ENCODE measurements at places on chromosomes 7 and 10.
A peak's percentile ranks its signal among the peaks of the same experiment; 100 is the strongest.

- no peak for DNase-seq
Observed at GRCh38 chr10:116555880-116556279, 10.1 kb downstream of the PNLIP start.

DNA sequence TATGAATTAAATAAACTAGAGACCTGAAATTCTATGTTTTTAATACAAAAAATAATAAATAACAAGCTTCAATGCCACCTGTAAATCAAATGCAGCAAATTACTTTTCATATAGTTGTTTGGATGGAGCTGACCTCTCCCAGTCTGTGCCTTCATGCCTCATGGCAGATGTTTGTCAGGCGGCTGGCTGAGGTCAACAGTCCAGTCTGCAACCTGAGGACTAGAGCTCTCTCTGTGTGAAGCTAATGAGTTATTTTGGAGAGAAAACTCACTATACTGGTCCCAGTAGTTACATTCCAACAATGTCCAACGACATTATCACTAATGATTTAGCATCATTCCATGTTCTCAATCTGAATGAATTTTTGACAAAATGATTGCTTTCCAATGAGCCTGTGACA, 746.2 kb upstream of the POM121L12 start:
- DNase-seq, result no peak

DNA sequence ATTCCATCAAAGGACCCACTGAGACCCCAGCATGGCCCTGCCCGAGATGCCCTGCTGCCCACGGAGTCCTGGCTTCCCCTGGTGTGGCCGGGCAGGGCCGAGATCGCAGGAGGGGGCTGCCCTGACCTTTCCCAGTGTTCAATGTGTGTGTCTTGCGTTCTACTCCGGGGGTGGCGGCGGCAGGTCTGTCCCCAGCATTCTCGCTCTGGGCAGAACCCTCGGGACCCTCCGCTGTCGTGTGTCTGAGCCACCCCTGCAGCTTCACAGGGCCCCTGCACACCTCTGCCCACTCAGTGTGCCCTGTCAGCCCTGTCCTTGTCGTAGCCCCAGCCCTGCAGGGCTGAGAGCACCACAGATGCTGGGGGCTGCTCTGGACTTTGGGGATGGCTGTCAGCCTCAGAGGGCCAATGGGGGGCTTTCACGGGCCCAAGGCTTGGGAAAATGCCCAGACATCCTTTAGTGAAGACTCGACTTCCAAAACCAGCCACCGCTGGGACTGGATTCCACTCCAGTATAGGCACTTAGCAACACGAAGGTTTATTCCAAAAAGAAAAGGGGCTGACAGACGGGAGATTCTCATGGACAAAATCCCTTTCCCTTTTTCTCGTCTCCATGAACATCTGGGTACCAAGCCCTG, 30.0 kb upstream of the KNDC1 start:
- no peak for DNase-seq

DNA sequence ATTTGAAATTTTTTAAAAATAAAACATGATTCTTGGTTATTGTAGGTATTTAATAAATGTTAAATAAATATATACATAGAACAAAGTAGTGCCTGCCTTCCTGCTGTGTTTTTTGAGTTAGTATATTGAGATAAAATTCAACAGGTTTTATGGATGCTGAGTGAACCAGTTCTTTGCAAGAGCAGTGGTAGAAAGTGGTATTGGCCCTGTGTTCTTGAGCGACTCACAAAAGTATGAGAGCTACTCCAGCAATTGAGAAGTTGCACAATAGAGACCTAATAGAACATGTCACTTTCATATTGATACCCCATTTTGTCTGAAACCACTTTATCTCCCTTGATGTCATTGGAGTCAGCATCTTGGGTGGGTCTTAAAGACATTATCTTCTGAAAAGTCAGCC, 32.6 kb upstream of the GJD4 start:
- DNase-seq, result no peak

GRCh38 chr10:33332183-33333065, 2.0 kb downstream of the NRP1 start:
- DNase-seq, result no peak

- DNase-seq, result no peak
Observed at GRCh38 chr7:139753081-139753692, 24.6 kb downstream of the HIPK2 start.

DNA sequence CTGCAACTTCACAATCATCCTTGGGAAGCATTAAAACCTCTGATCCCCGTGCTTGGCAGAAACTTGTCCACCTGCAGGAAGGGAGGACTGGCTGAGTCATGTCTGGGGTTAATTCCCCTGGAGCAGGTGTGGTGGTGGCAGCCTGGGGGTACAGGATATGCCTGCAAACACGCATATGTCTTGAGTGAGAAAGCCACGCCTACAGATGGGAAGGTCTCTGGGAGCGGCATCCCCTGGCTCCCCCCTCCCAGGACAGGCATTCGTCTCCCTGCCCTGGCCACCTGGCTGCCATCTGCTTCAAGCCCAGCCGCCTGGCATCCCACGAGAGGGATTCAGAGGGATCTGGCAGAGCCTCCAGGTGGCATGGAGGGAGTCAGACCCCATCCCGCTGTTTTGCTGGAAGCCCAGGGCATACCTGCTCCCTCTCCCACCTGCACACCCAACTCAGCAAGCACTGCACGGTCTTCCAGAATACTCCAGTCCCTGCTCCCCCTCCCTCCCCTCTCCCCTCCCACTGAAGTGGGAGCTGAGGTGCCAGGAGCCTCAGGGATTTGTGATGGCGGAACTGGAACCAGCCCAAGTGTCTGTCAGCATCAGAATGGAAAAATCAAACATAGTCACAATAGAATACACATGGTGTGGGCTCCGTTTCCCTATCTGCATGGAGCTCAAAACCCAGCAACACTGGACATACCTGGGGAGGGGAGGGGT, 61.0 kb downstream of the CAMK2B start:
- no peak for DNase-seq

DNA sequence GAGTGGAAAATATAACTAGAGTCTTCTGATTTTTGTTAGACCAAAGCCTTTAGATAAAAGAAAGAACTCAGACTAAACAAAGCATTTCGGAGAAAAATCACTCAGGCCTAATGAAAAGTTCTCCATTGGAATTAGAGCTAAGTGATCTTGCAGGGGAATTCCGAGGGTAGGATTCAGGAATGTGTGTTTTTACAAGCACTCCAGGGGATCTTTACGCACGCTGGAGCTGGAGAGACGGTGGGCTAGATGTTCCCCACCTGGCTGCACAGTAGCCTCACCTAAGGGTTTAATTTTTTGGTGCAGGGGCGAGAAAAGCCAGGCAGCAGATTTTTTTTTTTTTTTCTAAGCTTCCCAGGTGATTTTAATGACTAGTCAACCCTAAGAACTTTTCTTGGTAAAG, 7.9 kb upstream of the PAPSS2 start:
- no peak for DNase-seq

GRCh38 chr10:93103953-93104352, 30.3 kb downstream of the CYP26A1 start:
- no peak for DNase-seq

DNA sequence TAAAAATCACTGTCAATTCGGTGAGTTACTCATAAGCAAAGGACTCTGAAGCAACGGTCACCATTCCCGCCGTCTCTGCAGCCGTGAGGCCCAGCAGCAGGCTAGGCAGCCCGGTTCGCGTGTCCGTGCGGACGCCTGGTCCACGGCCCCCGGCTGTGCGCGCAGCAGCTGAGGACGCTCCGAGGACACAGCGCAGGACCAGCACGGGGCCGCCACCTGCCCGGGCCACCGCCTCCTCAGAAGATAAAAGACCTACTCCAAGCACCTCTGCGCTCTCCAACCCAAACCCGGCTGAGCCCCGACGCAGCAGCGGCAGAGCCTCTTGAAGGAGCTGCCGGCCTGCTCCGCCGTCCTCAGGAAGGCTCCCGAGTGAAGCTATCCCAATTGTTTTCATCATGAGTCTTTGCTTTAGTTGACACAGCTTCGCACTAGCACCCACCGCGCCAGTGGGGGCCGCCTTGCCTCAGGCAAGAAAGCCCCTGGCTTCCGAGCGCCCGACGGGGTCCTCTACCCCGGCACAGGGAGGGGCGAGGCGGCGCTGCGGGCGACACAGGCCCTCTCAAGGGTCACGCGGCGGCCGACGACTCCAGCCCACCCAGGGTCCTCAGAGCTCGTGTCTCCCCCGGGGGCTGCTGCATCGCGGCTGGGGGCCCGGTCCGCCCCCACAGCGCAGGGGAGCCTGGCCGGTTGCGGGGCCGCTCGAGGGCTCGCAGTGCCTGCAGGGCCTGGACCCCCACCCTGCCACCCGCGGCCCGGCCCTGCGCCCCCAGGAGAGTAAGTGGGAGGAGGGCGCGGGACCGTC, 16.9 kb upstream of the GPR146 start:
- DNase-seq, result no peak

GRCh38 chr10:94546049-94546900, 687 bp downstream of the HELLS start:
- no peak for DNase-seq

DNA sequence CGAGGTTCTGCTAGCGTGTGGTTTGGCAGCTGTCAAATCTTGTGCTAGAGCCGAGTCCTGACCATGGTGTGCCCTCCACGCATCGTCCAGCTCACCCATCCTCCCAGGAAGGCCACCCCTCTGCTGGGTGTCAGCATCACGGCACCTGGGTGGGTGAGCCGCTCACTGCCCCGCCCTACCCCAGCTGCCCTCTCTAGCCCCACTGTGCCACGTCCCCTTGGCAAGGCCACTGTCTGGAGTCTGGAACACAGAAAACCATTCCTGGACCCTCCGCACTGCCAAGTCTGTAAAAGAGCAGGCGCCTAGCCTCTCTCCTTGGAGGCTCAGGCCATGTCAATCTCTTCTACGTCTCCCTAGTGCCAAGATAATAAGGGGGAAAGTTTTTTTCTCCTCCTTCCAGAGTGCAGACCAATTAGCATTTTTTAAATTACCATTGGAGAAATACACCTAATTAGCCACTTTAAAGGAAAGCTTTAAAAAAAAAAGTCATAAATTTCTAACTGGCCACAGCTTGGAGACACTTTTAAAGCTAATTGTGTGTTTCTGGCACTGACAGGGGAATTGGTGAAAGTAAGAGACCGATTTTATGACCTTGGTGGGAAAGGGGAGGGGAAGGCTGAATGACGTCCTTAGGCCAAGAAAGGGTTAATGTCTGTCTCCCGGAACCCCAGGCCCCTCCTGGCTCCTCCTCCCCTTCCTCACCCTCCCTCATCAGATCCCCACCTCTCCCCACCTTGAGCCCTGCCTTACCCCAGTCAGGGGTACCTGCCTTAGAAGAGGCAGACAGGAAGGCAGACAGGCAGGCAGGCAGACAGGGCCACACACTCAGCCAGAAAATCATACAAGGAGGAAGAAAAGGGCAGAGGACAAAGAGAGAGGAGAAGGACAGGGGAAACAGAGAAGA, 151.2 kb downstream of the PLXNA4 start:
- no peak for DNase-seq

DNA sequence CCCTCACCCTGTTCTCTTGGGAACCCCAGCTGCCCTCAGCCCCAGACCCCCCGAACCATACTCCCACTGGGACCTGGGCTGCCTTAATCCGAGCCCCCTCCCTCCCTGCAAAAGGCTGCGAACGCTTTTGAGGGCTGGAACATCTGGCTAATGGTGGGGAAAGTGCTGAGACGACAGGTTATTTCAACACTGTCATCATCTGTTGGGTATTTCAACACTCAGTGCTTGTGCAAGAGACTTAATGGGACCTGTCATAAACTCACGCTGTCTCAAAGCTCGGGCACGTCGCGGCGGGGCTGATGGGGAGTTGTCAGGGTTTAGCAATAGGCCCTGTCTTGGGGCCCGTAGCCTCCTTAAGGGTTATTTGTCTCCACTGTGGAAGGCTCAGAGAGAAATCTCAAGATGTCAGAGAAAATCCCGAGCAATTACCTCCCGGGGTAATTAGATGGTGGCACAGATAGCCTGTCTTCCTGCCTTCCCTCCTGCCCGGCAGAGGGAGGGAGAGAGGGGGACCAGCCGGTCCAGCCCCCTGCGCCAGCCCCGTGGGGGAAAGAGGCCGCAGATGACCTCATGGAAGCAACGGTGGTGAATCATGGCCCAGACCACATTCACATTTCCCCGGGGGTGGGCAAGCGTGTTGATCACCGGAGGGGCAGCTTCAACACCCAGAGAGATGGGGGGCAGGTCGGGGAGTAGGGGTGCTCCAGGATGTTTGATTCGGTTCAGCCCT, 88.7 kb upstream of the MYL10 start:
- no peak for DNase-seq

GRCh38 chr7:68440866-68441265, 1157.4 kb upstream of the AUTS2 start:
- DNase-seq, result no peak

DNA sequence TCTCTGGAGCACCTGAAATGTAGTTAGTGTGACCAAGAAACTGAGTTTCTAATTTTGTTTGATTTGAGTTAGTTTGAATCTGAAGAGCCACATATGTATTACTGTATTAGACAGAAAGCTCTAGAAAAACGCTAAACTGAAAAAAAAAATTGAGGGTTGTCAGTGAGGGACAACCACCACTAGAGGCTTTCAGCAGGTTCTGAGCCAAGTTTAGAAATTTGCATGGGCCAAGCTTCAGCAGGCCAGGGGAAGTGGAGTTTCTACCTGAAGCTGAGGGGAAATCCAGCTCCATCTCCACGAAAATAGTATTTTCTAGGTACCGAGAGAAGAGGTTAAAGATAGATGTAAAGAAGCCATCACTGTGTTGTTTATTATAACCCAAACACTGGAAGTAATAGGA, 77.9 kb upstream of the PLXNA4 start:
- DNase-seq, result no peak

DNA sequence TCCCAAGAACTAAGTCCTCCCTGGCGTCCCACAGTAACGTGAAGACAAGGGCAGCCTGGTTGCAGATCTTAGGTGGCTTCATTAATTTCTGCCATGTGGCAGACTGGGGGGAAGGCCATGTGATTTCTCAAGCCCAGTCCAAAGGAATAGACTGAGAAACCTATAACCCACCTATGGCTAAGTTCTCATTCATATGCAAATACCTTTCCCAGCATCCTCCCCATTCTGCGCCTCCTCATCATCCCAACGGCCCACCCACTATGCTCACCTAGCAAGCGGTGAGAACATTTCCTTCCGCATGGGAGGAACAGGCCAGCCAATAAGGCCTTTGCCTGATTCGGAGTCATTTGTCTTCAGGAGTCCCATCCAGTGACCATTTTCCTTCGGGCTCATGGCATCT, 8.2 kb upstream of the CLEC2L start:
- no peak for DNase-seq

- no peak for DNase-seq
Observed at GRCh38 chr7:121480058-121480457, 84.0 kb upstream of the FAM3C start.

DNA sequence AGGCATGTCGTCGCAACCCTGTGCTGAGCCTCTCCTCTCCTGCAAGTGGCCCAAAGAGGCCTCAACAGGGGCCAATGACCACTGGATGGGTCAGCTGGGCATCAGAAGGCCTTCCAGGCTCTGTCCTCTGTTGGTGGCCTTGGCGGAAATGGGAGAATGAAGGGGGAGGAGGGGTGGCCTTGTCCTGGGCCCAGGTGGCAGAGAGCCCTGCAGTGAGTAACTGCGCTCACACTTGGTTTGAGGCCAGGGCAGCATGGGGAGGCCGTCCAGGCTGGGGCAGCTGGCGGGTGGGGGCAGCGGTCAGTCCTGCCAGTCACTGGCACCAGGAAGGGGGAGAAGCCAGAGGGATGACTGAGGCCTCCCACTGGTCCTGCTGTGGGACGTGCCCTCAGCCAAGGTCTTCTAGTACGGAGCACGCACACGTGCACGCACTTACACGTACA, 59.8 kb downstream of the LHPP start:
- DNase-seq, result peak; percentile 80
